ENCODE measurements at places on chromosomes 5 and 9. TPM values are rescaled to one million over a fixed set of nuclear protein-coding genes. Genes with fewer than 3 reads are reported as not detected.

DNA sequence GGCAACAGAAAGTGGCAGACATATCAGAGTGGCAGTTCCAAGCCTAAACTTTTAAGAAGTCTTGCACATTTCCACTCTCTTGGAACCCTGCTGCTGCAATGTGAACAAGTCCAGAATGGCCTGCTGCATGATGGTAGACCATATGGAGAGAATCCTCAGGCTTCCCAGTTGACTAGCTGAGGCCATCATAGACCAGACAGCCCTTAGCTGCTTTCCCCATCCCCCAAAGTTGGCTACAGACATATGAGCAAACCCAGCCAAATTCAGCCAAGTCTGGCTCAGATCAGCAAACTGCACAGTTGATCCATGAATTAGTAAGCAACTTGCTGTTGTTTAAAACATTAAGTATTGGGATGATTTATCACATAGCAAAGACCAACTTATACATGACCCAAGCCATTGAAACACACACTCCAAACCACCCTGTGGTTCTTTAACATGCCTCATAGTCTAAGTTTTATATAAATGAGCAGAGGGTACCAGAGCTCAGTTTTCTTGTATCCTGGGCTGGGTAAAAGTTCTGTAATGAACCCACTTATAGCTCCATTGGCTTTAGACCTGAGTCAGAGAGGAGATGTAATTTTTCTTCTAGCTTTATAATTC, 19.9 kb downstream of the PPP3R2 start:
- DNase-seq = no peak

DNA sequence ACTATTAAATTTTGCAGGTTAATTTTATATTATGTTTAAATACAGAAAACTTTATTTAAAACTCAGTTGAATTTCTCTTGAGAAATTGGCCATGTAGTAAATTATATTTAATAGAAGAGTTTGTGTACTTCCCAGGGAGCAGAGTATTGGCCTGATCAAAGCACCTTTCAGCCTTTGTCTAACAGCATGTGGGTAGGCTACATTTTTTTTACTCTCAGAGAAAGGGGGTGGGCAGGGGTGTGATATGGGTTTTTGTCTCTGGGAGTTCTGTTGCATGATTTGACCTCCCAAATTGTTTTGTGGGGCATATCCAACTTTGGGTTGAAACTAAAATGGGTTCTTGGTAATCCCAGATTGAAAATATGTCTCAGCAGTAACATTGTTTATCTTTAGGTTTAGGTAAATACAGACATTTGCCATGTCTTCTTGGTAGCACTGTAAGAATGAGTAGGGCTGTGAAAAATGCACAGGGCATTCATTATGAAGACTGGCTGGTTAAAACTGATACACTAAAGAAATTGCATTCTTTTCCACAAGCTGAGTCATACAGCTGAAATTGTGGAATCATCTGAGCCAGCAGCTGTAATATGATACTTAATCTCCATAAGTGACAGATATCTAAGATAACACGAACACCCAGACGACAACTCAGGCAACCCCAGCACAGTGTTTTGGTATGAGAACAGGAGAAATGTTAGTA, 75.4 kb upstream of the CDKN2B start:
- DNase-seq = peak; percentile 53

DNA sequence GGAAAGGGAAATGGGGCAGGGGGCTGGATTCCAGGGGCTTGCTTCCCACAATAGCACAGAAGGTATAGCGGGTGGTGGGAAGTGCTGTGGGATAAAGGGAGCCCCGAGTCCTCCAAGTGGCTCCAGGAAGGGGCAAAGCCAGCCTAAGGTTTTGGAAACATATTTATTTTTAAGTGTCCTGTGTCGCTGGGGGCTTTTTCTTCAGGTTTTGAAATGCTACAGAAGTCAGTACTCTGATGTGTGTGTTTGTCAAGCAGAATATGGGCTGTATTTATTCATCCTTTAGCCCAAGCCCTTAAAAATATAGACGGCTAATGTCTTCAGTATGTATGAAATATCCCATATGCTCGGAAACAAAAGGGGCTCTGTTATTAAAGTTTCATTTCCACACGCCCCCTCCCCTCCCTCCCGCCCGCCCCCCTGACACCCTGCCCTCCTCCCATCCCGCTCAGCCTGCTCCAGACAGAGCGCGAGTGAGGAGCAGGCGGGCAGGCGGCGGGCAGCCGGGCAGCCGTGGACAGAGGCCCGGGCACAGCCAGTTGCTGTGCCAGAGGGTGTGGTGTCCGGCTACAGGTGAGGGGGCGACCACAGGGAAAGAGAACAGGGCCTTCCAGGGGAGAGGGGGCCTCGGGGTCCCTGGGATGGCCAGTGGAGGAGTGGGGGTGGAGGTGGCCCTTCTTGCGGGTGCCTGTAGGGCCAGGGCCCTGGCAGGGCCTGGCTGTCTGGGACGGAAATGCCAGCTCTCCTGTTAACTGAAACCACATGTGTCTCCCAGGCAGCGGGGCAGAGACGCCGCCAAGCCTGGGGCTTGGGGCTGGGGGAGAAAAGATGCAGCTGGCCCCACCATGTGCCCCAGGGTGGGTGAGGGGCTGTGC, 39.6 kb upstream of the SYNPO start:
- no peak for DNase-seq

CCNO gene
- 0.34 TPM for total RNA-seq

SPINK7 gene
- not detected for total RNA-seq

GRCh38 chr9:92727716-92728700, 36.6 kb downstream of the BICD2 start:
- peak; percentile 35 for DNase-seq

FBP2 gene
- total RNA-seq = not detected

DDX4 gene
- not detected for total RNA-seq

GRCh38 chr5:72508241-72509170, 1.3 kb upstream of the ZNF366 start:
- DNase-seq = no peak

GRCh38 chr5:58855851-58856739, 273.2 kb downstream of the RAB3C start:
- DNase-seq = no peak

DNA sequence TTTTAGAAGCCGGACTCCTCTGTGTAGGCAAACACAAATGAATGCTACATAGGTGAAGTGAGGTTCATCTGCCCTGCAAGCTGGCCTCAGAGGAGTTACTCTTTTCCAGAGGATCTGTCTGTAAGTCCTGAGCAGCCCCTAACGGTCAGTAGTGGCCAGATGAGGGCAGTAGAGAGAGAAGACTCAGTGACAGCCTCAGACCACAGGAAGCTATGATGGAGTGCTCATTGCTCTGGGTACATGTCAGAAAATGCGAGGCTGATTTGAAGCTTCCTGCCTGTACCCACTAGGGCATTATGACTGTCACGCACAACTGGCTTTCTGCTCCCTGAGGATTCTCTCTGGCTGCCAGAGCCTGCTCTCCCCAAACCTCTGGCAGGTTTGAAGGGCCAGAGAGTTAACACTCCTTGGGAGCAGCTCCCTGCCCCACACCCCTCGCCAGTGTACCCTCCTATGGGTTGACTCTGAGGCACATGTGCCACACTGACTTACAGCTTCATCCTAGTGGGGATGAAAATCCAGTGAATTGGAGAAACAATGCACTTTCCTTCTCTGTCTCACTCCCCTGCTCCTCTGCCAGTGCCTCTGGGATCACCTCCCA, 141.5 kb downstream of the GABRG2 start:
- no peak for DNase-seq

DNA sequence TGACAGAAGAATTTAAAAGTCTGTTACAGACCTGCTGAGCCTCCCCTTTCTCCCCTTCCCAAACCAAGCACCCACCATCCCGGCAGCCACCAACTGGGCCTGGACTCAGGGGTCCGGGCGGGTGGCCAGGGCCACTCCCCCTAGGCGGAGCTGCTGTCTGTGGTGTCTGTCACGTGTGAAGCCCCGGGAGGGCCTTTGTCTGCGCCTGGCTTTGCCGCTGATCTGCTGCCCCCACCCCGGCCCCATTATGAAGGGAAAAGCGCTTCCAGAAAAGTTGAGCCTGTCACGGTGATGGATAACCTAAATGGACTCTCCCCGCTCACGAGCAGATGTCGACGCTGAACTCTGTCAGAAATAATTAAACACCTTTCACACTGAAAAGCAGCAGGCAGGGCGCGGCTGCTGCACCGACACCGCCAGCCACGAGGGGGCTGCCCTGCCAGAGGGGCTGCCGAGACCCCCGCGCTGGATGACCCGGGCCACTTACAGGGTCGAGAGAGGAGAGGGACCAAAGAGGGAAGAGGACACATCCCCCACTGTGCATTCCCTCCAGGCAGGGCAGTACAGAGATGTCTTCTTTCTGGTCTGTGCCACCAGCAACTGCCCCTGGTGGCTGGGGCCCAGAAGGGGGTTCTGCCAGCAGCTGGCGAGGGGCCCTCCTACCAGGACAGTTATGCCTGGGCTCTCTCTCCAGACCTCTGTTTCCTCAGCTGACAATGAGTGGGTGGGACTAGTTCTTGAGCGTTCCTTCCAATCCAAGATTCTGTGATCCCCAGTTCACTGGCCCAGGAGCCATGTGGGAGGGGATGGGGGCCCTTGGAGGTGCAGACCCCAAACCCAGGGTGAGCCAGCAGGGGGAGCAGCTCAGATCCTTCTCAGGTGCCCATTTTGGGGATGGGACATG, 36.0 kb upstream of the BARHL1 start:
- DNase-seq = no peak

GRCh38 chr9:31119890-31120454, 1264.5 kb upstream of the ACO1 start:
- DNase-seq = no peak

CARD9 gene
- 0.32 TPM for total RNA-seq

DNA sequence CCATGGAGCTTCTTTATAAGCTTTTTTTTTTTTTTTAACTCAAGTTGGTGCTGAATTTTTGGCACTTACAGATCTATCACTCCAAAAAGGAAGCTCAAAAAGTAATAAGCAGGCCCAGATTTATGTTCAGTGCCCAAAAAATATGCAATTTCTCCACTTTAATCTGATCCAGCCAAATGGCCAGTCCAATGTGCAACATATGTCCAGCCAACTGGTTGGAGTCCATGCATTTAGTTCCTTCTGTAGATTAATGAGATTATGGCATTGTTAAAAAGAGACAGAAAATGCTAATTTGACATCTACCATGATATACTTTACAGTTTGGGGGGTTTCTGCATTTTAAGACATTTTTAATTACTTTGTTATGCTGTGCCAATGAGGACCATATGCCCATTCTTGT, 129.5 kb downstream of the SLC1A3 start:
- no peak for DNase-seq

DNA sequence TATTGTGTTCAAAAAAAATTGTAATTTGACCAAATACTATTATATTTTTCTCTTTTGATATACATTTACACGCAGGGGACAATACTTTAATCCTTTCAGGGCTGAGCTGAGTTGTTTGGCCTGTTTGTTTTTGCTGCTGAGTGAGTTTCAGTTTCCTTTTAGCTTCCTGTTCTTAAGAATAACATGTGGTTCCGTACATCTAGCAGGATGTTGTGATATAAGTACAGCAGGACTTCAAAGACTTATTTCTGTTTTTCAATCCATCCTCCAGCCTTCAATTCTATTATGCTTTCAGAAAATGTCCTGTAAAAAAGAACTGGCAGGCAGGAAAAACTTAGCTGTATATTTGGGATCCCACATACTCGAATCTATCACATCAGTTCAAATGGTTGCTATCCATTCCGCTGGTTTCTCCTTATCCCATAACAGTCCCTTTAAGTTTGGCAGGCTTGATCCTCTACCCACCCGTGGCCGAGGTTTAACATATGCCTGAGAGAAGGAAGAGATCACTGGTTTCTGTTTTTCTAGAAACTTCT, 1037.3 kb upstream of the ACO1 start:
- DNase-seq = peak; percentile 0

CDKN2B gene
- 22.3 TPM for total RNA-seq

- DNase-seq = no peak
These were observed 113.2 kb downstream of the SLC25A46 start for GRCh38 chr5:110852053-110852452.

DNA sequence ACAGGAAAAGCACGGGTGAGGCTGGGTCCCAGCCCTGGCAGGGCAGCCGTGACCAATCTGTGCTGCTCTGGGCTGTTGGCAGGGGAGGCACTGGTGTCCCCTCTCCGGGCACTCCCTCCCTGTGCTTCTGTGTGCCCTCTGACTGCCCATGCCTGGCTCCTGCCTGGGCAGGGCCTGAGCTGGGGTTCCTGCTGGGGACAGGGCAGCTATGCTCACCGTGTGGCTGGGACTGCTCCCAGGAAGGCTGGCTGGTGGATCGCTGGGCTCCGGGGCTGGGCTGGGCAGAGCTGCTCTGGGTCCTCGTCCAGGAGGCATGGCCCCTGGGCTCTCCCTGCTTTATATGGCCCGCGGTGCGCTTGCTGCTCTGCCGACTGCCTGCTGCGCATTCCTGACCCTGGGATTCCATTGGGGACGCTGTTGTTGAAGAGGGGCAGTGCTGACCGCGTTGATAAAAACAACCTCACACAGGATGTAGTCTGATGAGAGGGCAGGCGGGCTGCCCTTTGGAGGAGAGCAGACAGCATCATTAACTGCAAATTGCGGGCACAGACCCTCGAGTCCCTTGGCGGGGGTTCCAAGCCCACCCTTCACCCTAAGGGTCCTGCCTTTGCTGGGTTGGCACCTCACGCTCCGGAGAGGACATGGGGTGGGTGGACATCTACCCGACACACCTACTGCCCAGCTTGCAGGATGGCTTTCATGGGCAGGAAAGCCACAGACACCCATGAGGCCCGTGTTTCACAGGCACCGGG, 955 bp downstream of the QRFP start:
- DNase-seq = no peak

GRCh38 chr5:148733601-148734438, 79.5 kb upstream of the HTR4 start:
- peak; percentile 88 for DNase-seq

GRCh38 chr9:131473198-131473885, 29.4 kb upstream of the POMT1 start:
- DNase-seq = no peak

DNA sequence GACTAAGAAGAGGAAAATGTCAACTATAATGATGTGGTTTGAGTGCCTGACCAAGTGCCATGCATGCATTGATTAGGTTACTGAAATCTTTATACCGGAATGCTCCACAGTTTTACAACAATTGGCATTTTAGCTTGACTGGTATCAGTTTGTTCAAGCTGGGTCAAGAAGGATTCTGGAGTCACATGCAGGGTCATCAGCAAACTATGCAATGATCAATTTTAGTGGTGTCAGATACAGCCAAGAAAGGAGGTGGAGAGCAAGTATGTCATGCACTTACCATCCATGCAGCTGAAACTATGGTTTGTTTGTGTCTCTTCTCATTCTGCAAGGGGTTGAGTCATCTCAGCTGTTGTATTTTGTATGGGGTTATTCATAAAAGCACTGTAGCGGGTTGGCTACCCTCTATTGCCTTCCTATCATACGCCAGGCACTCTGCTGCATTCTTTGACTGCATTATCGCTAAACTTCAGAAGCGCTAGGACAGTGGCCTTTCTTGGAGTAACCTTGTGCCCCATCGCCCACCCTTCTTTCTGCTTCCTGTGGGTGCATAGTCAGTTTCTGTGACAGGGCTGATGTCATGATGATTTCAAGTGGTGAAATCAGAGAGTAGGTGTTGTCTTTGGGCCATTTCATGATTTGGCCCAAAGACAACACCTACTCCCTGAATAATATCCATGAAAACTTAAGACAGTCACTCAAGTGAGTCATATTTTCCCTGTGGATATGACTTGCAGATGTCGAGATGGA, 145.4 kb downstream of the MTX3 start:
- DNase-seq = peak; percentile 57

IL9 gene
- total RNA-seq = not detected

- peak; percentile 63 for DNase-seq
These were observed at the start of gene GRK6 for GRCh38 chr5:177426566-177427210. GRK6 (plus strand) TSS chr5:177426676; CDS start chr5:177426846, 170 bp downstream.

IZUMO3 gene
- total RNA-seq = not detected

GRCh38 chr9:16824545-16825330, 45.7 kb downstream of the BNC2 start:
- no peak for DNase-seq

C9 gene
- not detected for total RNA-seq

KCNV2 gene
- total RNA-seq = not detected
